T-helper 2 cell treated with Interferon-gamma antibody and Interleukin-4, amounts not matched to agents 5 μg/mL and 100 μg/mL, for 36 hours (primary cell): ENCODE measurements at places on chromosomes 16 and 17.

- DNase-seq, result no peak
These were observed 74.7 kb upstream of the RPH3AL start for GRCh38 chr17:427327-427726.

GRCh38 chr17:56440419-56440818 is 153.1 kb upstream of the NOG start:
- DNase-seq, result no peak

- DNase-seq, result no peak
These were observed 381 bp downstream of the CTNS start for GRCh38 chr17:3636908-3637373.

- DNase-seq, result no peak
These were observed 90.8 kb downstream of the TBC1D16 start for GRCh38 chr17:79944821-79945391.

DNA sequence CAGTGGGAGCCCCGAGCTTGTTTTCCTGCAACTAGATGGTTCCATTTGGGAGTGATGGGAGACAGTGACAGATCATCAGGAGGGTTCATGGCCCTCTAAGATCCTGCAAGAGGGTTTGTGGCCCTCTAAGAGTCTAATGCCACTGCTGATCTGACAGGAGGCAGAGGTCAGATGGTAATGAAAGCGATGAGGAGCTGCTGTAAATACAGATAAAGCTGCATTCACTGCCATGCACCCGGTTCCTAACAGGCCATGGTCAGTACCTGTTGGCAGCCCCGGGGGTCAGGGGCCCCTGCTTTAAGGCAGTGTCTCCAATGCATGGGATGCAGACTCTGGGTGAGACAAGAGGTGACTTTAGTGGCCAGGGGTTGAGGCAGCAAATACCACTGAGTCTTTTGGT is 30.8 kb downstream of the SLC12A3 start:
- DNase-seq, result no peak

DNA sequence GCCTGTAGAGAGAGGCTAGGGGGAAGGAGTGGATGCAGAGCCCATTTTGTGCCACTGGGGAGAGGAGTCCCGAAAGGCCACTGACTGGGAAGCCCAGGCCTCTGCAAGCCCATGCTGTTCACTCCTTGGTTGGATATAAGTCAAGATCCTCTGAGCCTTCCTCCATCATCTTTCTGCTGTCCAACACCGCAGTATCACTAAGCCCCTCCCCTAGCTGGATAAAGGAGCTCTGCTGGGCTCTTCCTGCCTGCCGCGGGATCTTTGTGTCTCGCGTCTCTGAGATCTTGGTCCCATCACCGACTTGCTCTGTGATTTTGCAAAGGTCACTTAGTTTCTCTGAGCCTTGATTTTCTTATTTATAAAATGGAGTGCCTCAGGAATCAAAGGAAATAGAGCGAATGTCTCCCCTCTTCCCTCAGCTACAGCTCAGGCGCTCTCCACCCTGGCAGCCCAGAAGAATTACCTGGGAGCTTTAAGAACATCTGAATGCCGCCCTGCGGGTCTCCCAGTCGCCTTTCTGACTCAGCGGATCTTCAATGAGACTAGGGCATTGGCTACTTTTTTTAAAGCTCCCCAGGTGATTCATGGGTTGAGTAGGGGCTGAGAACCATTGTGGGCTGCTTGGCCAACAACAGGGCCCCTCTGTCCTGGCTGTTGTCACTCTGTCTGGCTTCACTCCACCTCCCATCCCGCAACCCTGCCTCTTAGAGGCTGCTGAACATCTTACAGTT is 25.2 kb upstream of the TMEM220 start:
- no peak for DNase-seq

- DNase-seq, result no peak
These were observed 431.2 kb downstream of the SLC39A11 start for GRCh38 chr17:72661116-72661944.

- DNase-seq, result no peak
These were observed 10.5 kb upstream of the MYO18A start for GRCh38 chr17:29190592-29191207.

DNA sequence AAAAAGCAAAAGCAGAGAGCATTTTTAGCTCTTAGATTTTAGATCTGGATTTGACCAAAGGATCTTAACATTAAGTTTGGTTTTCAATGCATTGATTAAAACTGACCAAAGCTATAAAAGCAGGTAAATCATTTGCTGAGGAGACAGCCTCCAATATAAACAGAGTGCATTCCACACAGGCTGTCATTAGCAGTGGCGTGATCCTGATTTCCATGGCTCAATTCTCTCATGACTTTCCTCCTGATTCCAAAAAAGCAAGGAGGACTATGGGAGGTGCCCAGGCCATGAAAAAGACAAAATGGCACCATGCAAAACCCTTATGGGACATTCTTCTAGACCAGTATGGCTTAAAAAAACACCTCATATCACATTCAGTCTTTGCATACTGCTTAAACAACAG is 53.5 kb downstream of the PARN start:
- no peak for DNase-seq

DNA sequence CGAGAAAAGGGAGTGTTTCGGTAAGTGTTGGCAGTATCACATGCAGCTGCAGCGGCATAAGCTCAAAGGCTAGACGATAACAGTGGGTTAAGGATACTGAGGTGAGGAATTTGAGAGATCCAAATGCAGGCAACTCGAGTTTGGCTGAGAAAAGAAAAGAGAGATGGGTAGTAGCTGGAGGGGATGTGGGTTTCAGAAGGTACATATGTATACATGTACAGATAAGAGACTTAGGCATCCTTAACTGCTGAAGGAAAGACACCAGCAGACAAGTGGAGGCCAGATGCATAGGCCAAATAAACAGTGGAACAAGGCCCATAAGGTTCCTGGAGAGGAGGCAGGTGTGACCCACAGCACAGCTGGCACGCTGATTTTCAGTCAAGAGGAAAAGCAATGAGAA is 86.6 kb upstream of the NETO2 start:
- no peak for DNase-seq

DNA sequence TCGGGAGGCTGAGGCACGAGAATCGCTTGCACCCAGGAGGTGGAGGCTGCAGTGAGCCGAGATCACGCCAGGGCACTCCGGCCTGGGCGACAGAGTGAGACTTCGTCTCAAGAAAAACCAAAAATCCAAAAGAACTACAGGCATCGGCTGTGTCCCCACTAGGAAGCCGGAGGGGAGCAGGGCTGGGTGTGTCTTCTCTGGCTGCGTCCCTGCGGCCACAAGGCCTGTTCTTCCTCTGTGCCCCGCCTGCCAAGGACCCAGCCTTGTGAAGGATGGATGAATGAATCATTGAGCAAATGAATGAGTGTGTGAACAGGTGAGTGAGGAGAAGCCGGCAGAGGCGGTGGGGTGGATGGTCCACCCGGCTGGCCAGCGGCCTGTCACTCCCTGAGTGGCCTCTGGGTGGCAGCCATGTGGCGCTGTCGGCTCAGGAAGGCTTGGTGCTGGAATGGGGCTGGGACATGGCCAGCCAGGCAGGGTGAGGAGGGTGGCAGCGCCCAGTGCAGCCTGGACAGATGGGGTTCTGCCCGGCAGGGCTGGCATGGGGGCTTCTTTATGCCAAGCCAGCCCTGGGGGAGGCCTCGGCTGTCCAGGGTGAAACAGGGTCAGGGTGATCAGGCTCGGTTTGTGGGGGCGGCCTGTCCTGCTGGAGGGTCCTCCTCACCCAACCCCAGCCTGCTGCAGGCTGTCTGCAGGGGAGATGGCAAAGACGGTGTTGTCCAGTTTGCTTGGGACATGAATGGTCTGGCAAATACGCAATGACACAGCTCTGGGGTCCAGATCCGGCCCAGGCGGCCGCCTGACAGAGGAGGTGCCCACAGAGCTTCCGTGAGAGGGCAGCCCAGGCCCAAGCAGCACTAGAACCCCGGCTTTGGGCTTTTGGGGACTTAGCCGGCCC is 21.7 kb downstream of the SLC25A10 start:
- DNase-seq, result peak; percentile 65

DNA sequence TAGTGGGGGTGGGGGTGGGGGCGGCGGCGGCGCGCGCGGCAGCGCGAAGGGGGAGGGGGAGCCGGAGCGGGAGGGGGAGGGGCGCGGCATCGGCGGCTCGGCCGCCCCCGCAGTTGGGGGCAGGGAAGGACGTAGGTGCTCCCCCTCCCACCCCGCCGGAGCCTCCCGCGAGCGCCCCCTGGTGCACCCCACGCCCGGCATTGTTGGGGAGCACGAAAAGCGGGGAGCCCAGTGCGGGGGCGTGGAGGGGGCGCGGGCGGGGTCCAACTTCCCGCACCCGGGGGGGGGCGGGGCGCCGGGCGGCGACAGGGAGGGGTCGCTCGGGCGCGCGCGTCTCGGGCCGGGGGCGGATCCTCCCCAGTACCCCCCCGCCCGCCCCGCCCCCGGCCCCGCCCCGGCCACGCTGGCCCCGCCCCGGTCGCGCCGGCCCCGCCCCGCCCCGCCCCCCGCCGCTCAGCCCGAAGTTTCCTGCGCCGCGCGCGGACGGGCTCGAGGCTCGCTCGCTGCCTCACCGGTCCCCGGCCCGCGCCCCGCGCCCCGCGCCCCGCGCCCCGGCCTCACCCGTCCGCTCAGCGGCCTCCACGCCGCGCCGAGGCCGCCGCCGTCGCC is at the start of gene CACNA1H:
TSS of gene CACNA1H (plus strand) at position 456 of the 609 bp plus-strand sequence. CDS start 632 bp downstream, outside the sequence.
- DNase-seq, result peak; percentile 29

DNA sequence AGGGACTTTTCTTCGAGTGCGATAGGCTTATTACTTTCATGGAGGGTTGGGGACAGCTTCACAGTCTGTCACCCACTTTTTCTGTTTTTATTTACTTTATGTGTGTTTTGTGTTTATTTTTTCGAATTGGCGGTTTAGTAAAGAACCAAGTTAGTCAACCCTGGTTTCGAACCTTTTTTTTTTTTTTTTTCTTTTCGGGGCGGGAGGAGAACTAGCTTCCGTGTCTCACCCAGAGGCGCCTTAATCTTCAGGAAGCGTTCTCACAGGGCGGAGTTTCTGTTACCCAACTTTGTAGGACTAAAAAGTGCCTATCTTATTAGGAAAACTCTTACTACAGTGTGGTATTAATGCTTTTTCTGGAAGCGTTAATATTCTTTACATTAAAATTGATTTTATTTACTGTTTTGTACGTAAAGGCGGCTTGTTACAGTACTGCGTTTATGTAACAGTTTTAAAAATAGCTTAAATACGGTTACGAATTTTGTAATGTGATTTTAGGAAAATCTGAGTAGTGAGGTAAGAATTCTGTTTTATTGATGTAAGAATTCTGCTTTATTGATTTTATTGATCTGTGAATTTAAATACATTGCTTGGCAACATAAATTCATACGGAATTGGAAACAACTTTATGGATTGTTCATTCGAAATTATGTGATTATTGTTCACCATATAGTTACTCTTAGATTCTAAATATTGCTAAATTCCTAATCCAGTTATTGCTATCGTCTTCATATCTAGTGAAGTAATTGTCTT is 885 bp downstream of the ZNF207 start:
- DNase-seq, result no peak

DNA sequence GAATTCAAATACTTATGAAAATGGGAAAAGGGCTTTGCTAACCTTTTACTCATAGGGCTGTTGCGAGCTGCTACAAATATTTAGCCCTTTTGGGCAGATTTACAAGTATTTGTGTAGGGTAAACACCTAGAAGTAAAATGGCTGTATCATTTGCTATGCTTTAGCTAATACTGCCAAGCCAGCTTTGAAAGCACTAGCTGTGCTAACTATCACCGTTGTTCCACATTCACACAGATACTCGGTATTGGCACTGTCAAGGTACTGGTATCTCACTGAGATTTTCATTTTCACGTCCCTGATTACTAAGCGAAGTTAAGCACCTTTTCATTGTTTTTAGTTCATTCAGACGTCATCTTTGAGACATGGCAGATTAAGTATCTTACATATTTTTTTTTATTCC is 84.8 kb downstream of the GLG1 start:
- DNase-seq, result no peak

- no peak for DNase-seq
These were observed 11.1 kb downstream of the USP6 start for GRCh38 chr17:5126719-5127488.

- DNase-seq, result no peak
These were observed 108.7 kb downstream of the SMG6 start for GRCh38 chr17:2194889-2195335.

- no peak for DNase-seq
These were observed 77.8 kb upstream of the HS3ST4 start for GRCh38 chr16:25613931-25614330.

DNA sequence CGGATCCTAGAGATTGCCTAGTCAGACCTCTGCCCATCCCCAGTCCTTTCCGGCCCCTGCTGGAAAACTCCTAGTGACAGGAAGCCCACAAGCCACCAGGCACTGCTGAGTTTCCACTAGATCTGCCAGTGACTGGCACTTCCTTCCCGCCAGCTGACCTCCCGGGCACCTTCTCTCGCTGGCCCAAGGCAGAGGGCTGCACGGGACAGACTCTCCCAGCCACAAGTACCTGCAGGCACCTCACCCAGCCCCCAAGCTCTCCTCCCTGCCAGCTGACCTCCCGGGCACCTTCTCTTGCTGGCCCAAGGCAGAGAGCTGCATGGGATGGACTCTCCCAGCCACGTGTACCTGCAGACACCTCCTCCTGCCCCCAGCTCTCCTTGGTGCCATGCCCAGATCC is 66.3 kb upstream of the DOC2B start:
- no peak for DNase-seq

GRCh38 chr17:64622931-64623654 is 39.0 kb downstream of the SMURF2 start:
- no peak for DNase-seq

DNA sequence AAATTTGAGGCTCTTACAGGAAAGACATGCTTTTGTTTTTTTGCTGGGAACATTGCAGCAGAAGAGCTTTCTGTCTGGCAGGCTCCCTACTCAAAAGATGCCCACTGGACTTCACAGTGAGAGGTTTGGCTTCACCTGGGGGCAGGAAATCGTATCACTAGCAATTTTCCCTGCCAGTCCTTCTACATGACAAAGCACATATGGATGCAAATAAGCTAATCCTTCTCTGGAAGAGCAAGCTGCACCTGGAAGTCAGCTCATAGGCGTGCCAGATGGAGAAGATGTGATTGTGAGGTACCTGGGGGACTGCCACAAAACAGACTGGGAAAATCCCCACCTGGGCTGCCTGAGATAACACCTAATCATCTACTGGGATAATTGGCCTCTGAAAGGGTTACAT is 195.0 kb upstream of the CPHXL start:
- no peak for DNase-seq

- DNase-seq, result no peak
These were observed 3.6 kb upstream of the HIC1 start for GRCh38 chr17:2051061-2051932.

DNA sequence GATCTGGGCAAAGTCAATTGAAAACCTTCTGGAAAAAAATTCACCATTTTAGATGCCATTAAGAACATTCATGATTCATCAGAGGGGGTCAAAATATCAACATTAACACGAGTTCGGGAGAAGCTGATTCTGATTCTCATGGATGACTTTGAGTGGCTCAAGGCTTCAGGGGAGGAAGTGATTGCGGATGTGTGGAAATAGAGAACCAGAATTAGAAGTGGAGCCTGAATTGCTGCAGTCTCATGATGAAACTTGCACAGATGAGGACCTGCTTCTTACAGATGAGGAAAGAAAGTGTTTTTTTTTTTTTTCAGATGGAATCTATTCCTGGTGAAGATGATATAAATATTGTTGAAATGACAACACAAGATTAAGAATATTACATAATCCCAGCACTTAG is 12.9 kb downstream of the ITGAX start:
- DNase-seq, result no peak
